NCI-H2081 (cell line): ENCODE measurements at places on chromosomes 5 and 9.
A peak's percentile ranks its signal among the peaks of the same experiment; 100 is the strongest.

- peak; percentile 16 for DNase-seq
Observed at GRCh38 chr5:75909223-75909622, 174.0 kb upstream of the SV2C start.

- DNase-seq = no peak
Observed at GRCh38 chr9:19516348-19516747, 107.5 kb downstream of the ACER2 start.

- no peak for DNase-seq
Observed at GRCh38 chr5:91139572-91140200, 243.4 kb downstream of the ARRDC3 start.

- peak; percentile 45 for DNase-seq
Observed at GRCh38 chr9:136808075-136808805, 492 bp downstream of the RABL6 start.

- DNase-seq = peak; percentile 37
Observed at GRCh38 chr5:141637123-141637766, 448 bp downstream of the RELL2 start.

- DNase-seq = no peak
Observed at GRCh38 chr5:15914638-15915037, 265.0 kb downstream of the MARCHF11 start.

- no peak for DNase-seq
Observed at GRCh38 chr9:71079451-71079850, 42.0 kb downstream of the TRPM3 start.
